Fibroblast of skin of right biceps (primary cell): ENCODE measurements at places on chromosomes 6 and 20.
A peak's percentile ranks its signal among the peaks of the same experiment; 100 is the strongest.

- no peak for DNase-seq
These were observed 15.4 kb downstream of the LRRC73 start for GRCh38 chr6:43494766-43495165.

DNA sequence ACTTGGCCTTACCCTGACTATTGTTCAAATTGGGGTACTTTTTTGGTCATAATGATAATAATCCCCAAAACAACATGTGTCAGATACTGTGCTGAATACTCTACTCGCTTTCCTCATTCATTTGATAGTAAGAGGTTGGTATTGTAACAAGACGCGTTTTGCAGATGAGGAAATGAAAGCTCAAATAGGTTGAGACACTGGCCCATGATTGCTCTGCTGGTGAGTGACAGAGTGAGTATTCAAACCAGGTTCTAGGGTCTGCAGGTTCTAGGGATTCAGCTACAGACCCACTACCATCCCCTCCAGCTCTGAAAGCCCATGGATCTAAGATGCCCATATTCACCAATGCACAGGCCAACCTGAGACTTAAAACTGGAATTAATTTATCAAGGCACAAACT, 1.3 kb upstream of the ENPP4 start:
- DNase-seq = no peak

DNA sequence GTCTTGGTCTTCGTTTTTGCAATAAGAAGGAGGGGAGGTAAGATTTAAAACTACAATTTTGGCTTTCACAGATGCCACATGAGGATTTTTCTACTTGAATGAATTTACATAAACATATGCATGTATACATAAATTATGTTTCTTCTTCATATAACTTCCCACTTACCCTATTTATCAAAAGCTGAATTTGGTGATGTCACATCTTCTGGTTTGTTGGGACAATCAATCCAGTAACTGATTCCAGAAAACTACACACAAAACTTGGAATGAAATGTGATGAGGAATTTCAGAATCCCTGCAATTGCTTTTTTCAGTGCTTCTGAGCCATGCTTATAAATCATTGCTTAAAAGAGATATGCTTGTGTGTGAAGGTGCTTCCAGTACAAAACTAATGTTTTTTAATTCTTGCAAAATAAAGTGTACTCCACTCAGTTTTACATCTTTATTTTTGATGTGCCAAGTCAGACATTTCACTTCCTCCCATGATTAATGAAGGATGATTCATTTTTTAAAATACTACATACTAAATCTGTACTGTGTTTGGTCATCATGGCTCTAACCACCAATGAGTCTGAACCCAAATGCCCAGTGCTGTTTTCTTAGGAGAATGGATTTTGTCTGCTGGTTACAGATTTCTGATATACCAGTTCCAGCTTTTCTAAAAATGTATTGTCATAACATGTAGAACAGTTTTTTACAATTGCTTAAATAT, 32.1 kb upstream of the RIN2 start:
- peak; percentile 36 for DNase-seq

DNA sequence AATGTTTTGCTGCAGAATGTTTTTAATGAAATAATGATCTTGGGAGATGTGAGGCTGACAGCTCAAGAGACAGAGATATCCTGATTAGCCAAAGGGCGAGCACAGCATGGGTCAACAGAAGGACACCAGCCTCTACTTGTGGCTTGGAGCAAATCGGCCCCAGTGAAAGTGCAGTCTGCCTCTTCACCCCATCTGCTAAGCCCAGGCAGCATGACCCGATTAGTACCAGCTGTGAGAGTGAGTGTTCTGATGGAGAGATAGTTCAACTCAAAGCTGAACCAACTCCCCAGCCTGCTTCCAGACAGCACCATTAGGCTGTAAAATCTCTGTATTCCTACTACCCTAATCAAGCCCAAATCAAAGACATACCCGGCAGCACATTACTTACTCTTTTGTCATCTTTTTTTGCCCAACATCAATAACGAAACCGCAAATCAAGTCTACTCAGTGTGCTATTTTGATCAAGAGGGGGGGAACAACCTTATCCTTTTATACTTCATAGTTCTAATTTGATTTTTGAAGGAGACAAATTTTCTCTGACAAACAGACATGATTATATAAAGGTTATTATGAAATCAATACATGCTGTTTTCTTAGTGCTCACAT, 514.1 kb upstream of the NRSN1 start:
- DNase-seq = peak; percentile 6

DNA sequence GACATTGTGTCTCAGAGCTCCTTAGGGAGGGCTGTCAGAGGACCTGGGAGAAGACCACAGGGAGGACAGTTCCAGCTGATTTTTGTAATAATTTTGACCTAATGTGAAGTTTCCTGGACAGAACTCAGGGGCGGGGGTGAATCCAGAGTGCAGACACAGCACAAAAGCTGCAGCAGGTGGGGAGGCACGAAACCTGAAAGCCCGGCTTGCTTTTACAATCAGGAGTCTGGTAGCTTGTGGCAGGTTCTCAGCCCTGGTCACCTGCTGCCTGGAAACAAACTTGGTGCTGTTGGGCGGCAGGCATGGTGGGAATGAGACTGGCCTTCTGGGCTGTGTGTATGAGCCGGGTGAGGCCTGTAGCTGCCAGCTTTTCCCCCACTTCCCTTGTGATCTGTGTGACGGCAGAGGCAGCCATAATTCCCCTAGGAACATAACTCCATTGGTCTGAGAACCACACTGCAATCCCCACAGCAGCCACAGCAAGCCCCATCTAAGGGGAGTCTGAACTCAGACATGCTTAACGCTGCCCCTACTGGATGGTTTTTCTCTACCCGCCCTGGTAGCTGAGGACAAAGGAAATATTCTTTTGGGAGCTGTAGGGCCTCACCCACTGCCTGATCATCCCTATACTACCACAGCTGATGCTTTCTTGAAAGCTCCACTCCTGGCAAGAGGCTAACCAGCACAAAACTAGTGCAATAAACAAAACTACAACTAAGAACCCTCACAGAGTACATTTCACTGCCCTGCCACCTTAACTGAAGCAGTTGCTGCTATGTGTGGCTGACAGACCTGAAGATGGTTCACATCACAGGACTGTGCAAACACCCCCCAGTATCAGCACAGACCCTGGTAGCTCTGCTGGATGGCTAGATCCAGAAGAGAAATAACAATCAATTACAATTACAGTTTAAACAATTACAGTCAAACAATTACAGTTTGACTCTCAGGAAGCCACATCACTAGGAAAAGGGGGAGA, 1055.1 kb upstream of the GJE1 start:
- DNase-seq = peak; percentile 16

DNA sequence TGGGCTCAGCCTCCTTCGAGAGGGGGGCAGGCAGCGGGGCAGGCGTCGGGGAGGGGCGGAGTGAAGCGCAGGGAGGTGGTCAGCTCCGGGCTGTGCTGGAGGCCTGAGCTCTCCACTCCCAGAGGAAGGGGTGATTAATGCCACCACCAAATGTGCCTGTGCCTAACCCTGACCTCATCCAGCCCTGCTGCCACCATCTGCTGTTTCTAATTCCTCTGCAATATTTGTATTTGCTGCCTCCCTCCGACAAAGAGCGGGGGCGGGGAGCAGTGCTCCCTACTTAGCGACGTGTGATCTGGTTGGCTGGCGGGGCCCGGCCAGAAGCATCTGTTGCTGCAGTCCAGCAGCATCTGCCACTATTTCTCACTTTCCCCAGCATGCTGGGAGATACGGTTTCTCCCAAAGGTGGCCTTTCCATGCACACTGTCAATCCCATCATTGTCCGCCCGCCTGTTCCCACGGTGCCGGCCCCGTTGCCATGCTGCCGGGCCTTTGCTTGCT, 47.0 kb downstream of the DLL1 start:
- DNase-seq = no peak

DNA sequence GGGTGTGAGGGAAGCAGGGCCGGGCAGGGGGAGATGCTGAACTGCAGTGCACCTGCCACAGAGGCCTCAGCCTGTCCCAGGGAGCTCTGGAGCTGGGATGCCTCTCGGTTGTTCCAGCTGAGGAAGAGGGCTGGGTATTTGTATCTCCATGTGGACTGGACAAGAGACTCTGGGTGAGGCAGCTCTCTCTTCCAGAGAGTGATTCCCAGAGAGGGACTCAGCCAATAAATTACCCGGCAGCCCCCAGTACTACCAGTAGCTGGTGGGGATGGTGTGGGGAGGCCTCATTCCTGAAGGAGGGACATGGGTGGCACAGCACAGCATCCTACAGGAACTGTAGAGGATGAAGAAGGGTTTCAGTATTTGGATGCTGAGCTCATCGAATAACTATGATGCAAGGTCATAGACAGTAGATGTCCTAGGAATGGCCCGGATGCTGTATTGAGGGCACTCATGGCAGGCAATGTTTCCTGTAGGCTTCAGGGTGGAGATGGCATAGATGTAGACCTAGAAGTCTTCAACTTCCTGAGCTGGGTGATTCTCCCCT, 1.4 kb downstream of the FGD2 start:
- peak; percentile 53 for DNase-seq

GRCh38 chr6:33432546-33432945, 12.7 kb downstream of the SYNGAP1 start:
- no peak for DNase-seq

DNA sequence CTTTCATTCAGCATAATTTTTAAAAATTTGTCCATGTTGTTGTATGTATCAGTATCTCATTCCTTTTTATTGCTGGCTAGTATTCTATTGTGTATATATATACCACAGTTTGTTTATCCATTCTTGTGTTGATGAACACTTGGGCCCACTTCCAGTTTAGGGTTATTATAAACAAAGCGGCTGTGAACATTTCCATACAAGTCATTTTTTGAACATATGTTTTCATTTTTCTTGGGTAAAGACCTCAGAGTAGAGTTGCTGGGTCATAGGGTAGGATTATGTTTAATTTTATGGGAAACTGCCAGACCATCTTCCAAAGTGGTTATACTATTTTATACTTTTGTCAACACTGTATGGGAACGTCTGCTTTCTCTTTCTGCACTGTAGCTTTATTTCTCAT, 55.3 kb downstream of the RBM24 start:
- peak; percentile 9 for DNase-seq

- DNase-seq = no peak
These were observed 214.4 kb downstream of the ERMARD start for GRCh38 chr6:169965657-169966311.

GRCh38 chr6:72724545-72724944, 102.7 kb downstream of the KCNQ5 start:
- DNase-seq = peak; percentile 38

DNA sequence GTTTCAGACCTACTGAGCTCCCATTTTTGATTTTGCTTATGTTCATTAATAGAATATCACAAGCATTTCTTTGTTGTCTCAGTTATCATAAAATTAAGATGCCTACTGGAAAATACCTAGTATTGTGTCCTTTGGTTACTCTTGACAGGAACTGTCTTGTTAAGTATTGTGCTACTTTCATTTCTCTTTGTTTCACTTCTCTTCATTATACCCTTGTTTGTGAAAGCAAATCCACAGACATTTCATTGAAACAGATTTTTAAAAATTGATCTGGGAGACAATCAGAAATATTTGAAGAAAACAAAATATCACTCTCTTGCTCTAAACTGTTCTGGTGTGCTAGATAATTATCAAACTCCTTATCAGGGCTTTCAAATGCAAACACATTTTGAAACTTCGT, 290.5 kb upstream of the EYS start:
- DNase-seq = no peak

GRCh38 chr6:22296936-22297335, at the start of gene PRL:
PRL (minus strand) TSS chr6:22297036; CDS start chr6:22296982, 54 bp downstream.
- DNase-seq = no peak

DNA sequence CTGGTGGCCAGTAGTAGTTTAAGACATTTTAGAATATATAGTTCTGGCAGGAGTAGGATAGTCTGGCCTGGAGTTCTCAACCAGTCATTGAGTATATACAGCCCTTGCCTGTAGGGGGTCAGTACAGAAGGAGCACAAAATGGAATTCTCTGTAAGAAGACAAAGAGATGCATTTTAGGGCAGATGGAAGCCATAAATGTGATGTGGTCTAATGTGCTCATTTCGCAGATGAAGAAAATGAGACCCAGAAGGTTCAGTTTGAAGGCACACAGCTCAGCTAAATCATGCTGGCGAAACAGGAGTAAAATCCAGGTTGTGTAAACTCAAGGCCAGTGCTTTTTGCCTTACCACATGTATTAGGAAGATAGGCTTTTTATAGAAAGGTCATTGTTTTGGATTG, 29.6 kb downstream of the QKI start:
- no peak for DNase-seq

DNA sequence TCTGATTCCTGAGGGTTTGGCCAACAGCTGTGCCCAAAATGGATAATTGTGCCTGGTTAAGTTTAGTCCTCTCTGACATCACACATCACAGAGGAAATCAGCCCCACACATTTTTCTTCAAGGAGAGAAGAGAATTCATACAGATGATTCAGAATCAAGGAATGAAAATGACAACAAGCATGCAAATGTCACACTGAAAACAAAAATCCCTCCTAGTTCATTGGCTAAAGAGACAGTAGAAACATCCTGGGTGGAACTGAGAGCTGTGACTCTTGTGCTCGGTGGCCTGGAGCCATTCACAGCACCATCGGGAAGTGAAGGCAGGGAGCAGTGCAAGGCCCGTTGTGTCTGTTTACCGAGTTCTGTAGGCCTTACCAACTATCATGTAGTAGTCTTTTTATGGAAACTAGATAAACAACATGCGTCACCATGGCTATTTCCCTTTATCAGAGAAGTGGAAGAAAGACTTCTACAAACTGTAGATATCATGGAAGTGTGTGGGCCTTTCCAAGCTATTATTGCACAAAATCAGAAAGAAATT, 81.7 kb upstream of the TENT5A start:
- peak; percentile 81 for DNase-seq

DNA sequence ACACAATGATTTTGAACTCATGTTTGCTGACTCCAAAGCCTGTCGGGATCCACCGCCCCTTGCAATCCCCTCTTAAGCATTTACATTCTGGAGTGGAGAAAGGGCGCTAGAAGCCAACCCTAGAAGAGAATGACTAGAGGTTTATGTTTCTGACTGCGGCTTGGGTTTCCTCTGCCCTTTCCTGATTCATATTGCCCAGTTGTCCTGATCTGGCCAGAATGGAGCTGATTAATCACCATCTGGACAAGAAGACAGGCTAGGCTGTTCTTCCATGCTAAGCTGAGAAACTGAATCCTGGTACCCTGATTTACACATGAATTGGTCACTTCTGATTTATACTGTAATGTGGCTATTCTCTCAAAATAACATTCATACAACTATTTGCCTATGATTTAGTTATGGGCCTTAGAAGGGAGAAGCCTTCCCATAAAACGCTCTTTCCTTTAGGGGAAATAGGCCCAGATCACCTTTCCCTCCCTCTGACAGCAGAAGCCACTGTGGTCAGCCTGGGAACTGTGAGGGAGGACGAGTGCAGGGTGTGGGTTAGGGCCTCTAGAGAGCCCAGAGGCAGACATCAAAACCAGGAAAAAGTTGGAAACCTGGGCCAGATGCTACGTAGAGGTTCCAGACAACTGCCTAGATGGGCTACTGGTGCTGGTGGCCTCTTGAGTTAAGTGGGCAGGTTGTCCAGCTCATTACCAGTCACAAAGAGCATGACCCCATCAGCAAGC, 199.2 kb upstream of the PRDM1 start:
- peak; percentile 16 for DNase-seq

GRCh38 chr20:52039790-52040189, 151.8 kb downstream of the ZFP64 start:
- no peak for DNase-seq

- DNase-seq = no peak
These were observed 27.9 kb downstream of the FAM83B start for GRCh38 chr6:54874349-54875048.

- DNase-seq = no peak
These were observed 70.2 kb upstream of the TBC1D7 start for GRCh38 chr6:13398421-13398994.

GRCh38 chr6:47852727-47853126, 70.9 kb downstream of the OPN5 start:
- DNase-seq = no peak
